ENCODE measurements at places on chromosomes 1 and 21.

DNA sequence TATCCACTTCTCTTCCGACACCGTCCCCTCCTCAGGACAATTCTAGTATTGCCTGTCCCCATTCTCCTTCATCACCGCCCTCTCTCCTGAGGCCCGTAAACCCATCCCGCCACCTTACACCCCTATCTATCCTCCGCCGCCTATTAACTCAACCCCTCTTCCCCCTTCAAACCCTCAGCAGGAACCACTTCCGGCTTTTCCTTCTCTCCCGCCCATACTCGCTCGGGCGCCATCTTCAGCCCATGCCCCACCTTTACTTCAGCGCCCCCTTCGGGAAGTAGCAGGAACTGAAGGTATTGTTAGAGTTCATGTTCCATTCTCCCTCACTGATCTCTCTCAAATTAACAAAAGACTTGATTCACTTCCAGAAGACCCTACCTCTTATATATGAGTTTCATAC is 31.6 kb downstream of the VN1R5 start:
- DNase-seq = no peak

DNA sequence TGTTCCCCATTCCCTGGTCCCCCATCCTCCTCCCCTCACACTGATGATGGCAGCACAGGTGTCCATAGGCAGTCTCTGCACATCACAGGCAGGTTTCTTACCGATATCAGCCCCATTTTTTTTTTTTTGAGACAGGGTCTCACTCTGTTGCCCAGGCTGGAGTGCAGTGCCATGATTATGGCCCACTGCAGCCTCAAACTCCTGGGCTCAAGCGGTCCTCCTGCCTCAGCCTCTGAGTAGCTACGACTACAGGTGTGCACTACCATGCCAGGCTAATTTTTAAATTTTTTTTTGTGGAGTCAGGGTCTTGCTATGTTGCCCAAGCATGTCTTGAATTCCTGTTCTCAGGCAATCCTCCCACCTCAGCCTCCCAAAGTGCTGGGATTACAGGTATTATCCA is 28.9 kb upstream of the SDHB start:
- no peak for DNase-seq

DNA sequence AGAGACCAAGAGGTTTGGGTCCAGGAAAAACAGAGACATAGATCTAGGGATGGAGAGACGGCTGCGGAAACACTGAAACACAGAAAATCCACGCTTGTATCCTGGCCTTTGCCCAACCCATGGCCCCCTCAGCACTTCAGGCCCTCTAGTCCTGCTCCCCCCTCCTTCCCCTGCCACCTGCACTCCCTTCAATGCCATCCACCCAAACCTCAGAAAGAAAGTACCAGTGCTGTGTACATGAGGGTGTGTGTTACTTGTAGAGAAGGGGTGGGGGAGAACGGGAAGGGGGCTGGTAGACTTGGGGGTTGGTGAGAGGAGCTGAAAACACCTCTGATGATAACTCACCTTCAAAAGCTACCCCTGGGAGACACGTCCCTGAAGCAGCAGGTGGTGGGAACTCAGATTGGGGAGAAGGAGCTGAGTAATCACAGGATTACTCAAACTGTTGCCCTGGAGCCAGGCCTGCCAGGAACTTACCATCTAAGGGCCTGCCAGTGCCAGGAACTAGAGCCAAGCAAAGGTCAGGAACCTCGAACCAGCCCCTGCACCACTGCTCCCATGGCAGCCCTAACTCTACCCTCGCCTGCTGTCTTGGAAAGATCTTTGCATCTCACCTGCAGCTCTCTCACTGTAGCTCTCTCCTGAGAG is 11.5 kb downstream of the RORC start:
- no peak for DNase-seq

- DNase-seq = no peak
These were observed 33.9 kb upstream of the PTPRC start for GRCh38 chr1:198604975-198605374.

- no peak for DNase-seq
These were observed 31.3 kb downstream of the NCMAP start for GRCh38 chr1:24586970-24587820.

- no peak for DNase-seq
These were observed 29.9 kb upstream of the SAMD13 start for GRCh38 chr1:84271441-84272151.

DNA sequence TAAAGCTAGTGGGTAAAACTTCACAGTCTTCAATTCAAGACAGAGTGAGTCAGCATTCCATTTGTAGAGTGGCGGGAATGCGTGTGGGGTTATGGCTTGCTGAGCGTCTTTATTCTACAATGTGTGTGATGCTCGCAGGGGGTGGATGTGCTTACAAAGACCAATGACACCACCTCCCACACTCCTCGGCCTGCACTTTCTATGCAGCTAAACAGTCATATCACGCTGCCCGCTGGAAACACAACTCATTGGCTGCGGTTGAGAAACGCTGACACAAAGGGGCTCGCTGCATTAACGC is 298.5 kb downstream of the PCP4 start:
- DNase-seq = no peak

DNA sequence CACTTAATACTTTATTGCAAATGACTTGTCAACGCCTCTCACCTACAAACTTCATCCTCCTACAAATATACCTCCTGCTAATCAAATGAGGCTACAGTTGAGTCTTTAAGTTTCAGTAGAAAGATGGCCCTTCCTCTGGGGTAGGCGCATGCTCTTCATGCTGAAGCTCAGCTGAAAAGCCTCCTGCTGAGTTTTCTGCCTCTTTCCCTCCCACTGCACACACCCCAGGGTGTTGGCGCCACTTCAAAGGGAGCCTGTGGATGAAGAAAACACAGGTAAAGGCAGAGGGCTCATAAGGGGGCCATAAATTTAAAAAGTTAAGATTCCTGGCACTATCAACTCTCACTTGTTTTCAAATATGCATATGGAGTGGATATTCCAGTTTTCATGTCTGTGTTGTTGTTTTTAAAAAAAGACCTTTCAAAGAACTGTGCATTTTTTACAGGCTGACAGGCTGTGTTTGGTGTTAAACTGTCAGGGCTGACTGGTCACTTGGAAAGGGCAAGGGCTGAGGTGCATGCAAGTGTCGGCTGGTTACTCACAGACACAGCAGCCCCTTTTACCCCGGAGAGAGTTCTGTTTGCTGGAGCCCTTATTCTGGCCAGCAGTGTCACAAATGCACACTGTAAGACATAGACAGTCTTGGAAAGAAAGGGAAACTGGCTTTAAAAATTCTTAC is 42.9 kb upstream of the LGALS8 start:
- DNase-seq = no peak

GRCh38 chr21:30028537-30028936 is 88.7 kb upstream of the GRIK1 start:
- DNase-seq = no peak

GRCh38 chr1:64514197-64514765 is 44.4 kb downstream of the CACHD1 start:
- DNase-seq = no peak

DNA sequence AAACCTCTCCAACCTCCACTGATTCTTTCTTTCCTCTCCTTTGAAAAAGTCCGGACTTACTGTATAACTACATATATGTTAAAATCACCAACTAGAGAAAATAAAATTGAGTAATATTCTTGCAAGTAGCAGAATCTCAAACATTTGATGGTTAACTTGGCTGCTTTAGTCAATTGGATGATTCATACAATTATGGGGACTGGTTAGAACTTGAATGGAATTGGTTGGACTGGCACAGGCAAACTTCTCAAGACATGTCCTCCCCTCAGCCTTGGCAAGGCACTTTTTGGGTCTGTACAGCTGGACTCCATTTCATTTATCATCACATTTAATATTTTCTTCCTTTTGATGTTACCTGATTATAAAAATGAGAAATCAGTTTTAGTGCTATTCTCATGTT is 6.5 kb downstream of the WLS start:
- no peak for DNase-seq

DNA sequence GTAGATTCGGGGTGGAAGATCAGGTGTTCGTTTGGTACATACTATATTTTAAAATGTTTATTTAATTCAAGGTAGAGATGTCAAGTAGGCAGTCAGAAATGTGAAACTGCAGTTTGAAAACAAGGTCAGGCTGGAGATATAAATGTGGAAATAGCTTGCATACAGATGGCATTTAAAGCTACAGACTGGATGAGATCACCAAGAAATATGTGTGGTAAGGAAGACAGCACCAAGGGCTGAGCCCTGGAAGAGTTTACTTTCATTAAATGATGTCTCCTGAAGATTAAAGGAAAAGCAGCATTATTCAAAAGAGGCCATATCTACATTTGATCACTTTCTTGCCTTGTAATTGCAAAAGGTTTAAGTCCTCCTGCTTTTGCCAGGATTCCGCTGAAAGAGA is 271.3 kb downstream of the PTBP2 start:
- no peak for DNase-seq

DNA sequence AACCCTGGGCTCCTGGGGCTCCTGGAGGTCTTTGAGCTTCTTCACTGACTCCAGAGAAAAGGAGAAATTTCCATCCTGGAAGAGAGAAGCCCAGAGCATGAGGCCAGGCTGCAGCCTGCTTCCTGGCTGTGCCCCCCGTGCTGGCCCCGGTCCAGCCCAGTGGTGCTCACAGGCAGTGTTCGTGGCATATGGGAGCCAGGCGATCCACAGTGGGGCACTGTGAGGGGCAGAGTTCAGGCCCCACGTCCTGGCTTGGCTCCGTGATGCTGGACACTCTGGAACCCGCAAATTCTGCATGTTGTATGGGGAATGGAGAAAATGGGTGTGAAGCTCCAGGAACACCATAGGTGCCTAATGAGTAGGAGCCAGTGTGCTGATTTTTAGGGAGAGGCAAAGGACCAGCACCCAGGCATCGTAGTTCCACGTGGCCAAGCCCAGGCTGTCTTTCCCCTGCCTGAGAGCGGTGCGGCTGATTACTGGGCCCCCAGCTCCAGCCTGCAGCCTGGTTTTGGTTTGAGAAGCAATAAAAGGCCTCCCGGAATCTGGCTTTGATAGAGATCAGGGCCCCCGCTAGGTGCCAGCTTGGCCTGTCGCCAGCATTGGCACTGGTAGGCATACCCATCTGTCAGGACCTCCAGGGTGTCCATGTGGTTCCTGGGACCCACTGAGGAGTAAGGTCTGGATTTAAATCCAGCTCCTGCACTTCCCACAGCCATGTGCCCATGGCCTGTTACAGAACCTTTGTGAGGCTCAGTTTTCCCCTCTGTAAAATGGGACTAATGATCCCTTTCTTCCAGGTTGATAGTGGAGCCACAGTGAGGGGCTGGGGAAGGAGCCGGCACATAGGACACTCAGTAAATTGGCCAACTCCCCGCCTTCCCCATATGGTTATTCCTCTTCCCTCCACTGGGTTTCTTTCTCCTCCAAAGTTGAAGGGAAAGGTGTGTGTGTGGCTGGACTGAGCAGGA is 725 bp downstream of the GUCA2A start:
- no peak for DNase-seq

DNA sequence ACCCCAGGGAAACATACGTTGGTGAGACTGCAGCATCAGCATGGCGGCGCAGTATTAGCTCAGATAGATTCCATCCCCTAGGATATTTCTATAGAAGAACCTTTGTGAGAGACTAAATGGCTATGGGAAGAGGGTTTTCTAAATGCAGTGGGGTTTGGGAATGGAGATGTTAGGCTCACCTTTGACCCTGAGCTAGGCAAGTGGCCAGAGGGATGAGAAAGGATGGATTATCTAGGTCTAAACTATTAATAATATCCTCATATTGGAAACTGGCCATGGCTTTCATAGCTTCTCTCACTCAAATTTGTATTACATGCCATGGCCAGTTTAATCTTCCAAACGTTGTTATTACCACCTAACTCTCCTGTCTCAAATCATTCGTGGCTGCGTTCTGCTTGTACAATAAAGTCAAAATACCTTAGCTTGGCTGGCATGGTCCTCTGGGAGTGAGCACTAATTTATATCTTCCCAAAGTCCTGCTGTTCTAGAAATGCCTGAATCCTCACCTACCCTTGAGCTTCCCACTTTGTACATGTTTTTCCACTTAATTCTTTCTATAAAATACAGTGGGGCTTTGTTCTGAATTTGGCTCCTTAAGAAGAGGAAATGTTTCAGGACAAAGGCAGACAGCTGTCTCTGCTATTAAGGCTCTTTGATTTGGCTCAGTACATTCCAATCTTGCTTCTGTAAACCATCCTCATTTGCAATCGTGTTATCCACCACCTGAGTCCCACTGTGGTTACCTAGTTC is 31.0 kb upstream of the COG2 start:
- no peak for DNase-seq

DNA sequence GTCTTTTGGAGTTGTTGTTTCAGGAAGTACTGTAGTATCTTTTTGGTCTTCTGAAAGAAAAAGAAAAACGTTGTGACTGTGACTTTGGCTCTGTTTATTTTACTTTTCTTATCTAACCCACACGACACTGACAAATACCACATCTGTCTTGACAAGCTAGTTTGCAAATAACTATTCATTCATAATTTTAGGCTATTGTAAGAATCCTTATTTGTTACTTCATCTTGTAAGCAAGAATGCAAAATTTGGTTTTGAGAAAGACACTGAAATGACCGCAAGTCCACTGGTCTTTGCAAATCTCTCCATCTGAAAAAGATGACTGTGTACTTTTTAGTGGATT is 12.7 kb downstream of the TGFB2 start:
- no peak for DNase-seq

DNA sequence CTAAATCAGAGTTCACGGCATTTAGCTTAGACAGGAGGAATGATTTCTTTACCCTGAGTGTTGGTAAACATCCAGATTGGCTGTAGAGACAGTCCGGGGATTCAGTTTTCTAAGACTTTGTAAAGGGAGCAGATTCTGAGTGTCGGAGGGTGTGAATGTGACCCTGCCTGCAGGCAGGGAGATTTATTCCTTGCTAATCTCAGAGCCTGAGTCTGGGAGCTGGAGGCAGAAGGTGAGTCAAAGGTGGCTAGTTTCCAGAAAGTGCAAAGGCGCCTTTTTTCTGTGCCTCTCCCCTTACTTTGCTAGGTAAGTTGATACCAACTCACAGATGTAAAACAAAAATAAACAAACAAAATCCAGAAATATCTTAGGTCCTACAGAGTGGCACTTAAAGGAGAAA is 11.7 kb downstream of the ATP1B1 start:
- DNase-seq = no peak
